ENCODE measurements at places on chromosomes 4 and X. TPM values are rescaled to one million over a fixed set of nuclear protein-coding genes. Genes with fewer than 3 reads are reported as not detected.

The FGD1 gene
- total RNA-seq: 34.0 TPM

The FAM90A26 gene
- total RNA-seq: not detected

The CENPI gene
- total RNA-seq: 39.8 TPM

The CRMP1 gene
- total RNA-seq: 251 TPM

The LIAS gene
- total RNA-seq: 17.6 TPM

The ARSJ gene
- 0.89 TPM for total RNA-seq

The CCDC110 gene
- 0.14 TPM for total RNA-seq

Measured in neural crest cell (in vitro differentiated cells).